IMR-90 (cell line): ENCODE measurements at places on chromosomes 5 and 9. TPM values are rescaled to one million over a fixed set of nuclear protein-coding genes. Genes with fewer than 3 reads are reported as not detected.

DNA sequence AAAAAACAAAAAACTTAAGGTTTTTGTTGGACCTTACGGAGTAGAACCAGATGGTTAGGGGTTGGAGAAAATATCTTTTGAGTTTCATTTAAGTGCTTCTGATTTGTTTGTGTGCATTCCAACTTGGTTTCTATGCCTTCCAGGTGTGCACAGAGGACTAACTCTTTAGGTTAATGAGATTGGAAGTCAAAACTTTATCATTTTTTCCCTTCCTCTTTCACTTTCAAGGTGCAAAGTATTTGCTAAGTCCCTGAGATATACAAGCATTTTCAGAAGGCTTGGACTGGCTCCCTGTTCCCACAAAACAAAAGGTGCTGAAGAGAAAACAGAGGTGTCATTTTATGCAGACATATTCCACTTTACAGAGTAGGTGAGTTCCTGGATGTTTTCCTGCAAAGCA is 30.3 kb upstream of the CER1 start:
- H3K36me3 ChIP-seq: no peaks in the 10 kb centered on the region
- no peak overlapping the region for H3K27ac ChIP-seq
- no peaks in the 10 kb centered on the region; the same call in none of the 2 replicates for H3K27me3 ChIP-seq

Gene CER1
- not detected in 2 replicates for total RNA-seq

Gene SLC34A1
- not detected in 2 replicates for total RNA-seq

Gene PCDHGA4
- total RNA-seq: 5.0 and 5.4 TPM in 2 replicates

Gene CKMT2
- 0.28 and 0.36 TPM in 2 replicates for total RNA-seq
